ENCODE measurements at places on chromosomes 1 and 21.

GRCh38 chr1:166895766-166896165 is 19.7 kb upstream of the TADA1 start:
- no peak for DNase-seq

DNA sequence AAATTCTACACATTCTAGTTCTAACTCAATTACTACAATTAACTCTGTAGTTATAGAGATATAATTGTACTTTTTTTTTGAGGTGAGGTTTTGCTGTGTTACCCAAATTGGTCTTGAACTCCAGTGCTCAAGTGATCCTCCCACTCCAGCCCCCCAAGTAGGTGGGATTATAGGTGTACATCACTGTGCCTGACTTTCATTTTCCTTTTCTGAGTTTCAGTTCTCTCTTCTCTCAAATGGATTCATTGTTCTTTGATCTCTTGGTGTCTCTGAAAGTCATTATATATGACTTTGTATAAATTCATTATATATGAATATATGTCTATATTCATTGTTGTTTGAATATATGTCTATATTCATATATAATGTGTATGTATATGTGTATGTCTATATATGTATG is 74.0 kb upstream of the GALNT2 start:
- no peak for DNase-seq

DNA sequence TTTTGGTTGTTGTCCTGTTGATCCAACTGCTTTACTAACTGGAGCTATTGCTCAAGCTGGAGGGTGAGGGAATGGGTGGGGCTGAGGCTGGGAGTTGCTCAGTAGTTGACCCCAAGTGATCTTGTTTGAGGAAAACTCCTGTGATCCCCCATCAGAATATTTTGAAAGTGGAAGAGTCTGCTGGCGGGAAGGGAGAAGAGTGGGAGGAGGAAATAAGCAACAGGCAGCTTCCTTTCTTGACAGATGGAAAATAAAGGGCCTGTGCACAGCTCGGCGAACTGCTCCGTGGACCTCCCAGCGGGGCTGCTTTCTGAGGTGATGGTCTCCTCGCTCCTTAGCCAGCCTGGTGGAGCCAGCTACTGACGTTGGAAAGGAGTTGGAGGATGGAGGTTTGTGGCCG is 199.1 kb upstream of the LMO4 start:
- DNase-seq: no peak

GRCh38 chr1:243849421-243850201 is 432 bp downstream of the AKT3 start:
- DNase-seq: peak; percentile 70

GRCh38 chr1:184890539-184890973 is 83.8 kb downstream of the NIBAN1 start:
- no peak for DNase-seq

DNA sequence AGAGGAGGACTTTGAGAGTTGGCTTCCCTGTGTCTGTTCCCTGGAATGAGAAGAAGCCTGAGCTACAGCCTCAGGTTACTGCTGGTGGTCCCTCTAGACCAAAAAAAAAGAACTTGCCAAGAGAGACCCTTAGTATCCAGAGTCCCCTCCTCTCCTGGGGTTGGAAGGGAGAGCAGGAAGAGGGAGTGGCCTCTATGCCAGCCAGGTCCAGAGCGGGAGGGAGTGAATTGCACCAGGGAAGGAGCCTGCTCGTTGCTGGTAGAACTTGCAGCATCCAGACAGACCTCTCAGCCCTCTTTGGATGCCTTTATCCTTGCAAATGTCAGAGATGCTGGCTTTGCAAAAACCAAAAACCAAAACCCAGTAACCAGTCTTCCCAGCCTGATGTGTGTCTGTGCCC is 491.3 kb upstream of the VAMP3 start:
- no peak for DNase-seq

GRCh38 chr1:54266908-54267307 is 66.9 kb downstream of the MRPL37 start:
- DNase-seq: no peak

- DNase-seq: no peak
These were observed 145.1 kb upstream of the EDN2 start for GRCh38 chr1:41629571-41629970.

DNA sequence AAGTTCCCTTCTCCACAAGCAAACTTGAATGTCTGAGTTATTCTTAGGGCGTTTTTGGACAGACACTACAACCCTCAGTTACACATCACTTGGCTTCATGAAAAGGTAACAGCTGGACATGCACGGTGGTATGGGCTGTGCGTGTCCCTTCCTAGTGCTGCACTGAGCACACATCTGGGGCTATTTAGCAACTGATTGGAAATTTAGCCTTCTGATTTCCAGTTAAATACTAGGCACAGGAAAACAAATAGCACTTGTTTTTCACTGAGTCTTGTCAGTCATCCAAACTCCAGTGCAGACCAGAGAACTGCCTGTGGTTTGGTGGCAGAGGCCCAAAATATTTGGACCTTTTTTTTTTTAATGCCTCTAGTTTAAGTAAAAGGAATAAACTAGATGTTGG is 134.7 kb downstream of the TGFBR3 start:
- no peak for DNase-seq

DNA sequence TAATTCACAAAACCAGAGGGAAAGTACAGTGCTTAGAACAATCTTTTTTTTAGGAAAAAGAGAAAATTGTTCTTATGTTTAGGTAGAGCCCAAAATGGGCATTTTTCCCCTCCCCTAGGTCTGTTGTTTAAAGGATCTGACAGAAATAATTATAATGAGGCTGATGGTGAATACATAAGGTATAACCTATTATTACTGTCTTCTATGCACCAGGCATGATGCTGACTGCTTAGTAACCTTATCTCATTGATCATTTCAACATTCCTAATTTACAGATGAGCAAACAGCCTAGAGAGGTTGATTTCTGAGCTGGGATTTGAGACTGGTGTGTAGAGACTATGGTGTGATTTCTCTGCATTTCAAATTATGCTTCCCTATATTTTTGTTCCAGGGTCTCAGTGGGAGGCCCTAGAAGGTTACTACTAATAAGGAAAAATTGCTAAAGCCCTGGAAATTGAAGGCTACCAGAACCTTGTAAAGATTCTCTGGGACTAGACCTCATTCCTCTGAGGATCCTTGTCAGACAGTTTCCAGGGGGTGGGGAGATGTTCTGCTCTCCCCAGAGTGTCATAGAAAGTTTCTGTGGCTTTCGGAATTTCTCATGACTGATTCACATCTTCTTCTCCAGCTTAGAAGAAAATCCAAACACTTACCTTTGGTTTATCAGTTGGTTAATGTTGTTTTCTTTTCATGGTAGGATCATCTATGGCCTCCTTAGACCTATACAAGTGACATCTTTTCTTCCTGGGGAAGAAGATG is 44.9 kb downstream of the ROR1 start:
- no peak for DNase-seq

DNA sequence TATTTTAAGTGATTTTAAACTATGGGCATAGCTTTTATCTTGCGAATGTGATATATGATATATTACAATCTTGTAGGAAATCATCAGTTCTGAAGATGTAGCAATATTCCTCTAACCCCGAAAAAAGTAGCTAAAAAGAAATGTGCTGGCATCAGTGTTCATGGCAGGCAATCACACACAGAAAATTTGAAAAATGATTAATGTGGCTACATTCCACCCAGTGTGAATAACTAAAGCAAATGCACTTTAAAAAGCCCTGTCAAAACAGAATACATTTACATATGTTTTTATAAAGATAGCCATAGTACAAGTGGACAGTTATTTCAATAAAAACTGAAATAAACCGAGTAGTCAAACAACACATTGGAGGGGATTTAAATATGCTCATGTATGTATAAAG is 260.2 kb downstream of the HHAT start:
- DNase-seq: no peak

GRCh38 chr1:15156807-15157380 is 3.3 kb downstream of the TMEM51 start:
- no peak for DNase-seq

DNA sequence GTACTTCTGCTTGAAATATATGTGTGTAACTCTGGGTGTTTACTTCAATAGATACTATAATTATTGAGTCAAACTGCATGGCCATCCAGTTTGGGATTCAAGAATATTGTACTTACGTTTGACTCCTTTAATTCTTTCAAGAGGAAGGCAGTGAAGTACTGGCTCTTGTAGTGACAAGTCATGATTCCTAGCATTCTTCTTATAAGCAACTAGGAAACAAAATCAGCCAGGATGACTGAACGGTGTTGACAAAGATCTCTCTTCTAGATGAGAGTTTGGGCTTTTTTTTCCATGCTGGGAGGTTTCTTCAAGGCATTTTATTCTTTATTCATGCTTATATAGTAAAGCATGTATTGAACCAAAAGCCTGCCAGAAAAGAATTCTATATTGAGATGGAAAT is 58.3 kb downstream of the CLEC20A start:
- DNase-seq: no peak

DNA sequence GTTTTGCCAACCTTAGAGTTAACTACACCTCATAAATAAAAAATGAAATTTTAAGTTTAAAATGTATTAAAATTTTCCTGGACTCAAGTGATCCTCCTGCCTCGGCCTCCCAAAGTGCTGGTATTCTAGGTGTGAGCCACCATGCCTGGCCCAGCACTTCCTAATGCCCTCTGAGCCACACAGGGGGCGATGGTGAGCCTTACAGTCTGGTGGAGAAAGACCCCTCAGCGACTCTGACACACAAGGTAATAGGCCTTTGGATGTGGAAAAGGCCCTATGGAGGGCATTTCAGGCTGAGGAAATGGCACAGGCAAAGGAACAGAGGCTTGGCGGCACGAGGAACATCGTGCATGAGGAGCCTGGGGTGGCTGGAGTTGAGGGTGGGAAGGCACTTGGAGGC is 6.7 kb downstream of the CITED4 start:
- peak; percentile 37 for DNase-seq

DNA sequence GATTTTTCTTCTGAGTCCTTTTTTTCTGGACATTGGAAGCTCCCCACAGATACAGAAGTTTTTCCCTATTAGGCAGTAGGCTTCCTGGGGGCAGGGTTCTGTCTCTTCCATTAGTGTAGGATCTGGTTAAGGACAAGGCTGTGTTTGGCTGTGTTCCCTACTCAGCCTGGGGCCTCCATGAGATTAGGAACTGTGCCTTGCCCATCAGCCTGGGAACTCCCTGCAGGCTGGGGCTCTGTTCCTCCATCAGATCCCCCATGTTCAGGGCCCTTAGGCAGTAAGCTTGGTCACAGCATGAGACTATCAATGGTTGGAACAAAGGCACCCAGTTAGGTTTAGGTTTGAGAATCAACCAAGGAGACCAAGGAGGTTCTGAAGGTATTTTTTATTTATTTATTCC is 22.7 kb downstream of the NAV1 start:
- no peak for DNase-seq

DNA sequence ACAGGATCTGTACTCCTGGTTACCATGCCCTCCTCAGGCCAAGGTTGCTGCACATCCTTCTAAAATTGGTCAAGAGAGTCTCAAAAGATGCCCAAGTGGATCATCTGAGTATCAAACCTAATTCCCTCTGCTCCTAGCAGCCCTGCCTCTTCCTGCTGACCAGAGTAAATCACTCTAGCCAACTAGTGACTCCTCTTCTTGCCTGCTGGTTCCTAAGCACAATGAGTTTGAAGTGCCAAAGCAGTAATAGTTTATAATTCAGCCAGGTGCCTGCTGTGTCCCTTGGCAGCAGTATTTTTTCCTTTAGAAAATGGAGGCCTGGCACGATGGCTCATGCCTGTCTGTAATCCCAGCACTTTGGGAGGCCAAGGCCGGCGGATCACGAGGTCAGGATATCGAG is 137.9 kb upstream of the CAMK1G start:
- no peak for DNase-seq

GRCh38 chr21:34498623-34499022 is 13.4 kb downstream of the KCNE1 start:
- no peak for DNase-seq

DNA sequence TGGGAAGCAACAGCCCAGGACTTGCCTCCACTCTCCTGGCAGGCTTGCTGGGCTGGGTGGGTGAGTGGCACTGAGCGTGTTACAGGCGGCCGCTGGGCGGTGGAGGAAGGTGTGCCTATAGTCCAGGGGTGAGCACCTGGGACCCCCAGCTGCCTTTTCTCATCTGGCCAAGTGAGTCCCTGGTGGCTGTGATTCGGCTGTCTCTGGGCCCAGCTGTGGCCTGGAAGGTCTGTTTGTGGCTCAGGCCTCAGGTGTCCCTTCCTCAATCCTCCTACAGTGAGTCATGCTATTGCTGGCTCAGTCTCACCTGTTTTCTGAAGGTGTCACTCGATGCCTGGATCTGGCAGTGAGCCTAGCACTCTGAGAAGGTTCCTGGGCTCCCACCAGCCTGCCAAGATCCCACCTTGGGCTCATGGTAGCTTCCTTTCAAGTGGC is 564.2 kb downstream of the PTPRU start:
- no peak for DNase-seq

- no peak for DNase-seq
These were observed 21.4 kb downstream of the PRRC2C start for GRCh38 chr1:171506525-171507304.

DNA sequence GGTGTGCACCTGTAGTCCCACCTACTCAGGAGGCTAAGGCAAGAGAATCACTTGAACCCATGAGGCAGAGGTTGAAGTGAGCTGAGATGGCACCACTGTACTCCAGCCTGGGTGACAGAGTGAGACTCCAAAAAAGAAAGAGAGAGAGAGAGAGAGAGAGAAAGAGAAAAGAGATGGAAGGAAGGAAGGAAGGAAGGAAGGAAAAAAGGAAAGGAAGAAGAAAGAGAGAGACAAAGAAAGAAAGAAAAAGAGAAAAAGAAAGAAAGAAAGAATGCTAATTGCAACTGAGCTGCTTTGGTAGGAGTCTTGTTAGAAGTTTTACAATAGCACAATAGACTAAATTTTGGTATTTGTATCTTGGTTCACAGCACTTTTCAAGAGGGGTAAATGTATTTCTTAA is 25.7 kb downstream of the TESK2 start:
- no peak for DNase-seq

- no peak for DNase-seq
These were observed 33.9 kb downstream of the LRRC52 start for GRCh38 chr1:165577707-165578106.

- DNase-seq: no peak
These were observed 79.9 kb downstream of the CD247 start for GRCh38 chr1:167438171-167439138.

DNA sequence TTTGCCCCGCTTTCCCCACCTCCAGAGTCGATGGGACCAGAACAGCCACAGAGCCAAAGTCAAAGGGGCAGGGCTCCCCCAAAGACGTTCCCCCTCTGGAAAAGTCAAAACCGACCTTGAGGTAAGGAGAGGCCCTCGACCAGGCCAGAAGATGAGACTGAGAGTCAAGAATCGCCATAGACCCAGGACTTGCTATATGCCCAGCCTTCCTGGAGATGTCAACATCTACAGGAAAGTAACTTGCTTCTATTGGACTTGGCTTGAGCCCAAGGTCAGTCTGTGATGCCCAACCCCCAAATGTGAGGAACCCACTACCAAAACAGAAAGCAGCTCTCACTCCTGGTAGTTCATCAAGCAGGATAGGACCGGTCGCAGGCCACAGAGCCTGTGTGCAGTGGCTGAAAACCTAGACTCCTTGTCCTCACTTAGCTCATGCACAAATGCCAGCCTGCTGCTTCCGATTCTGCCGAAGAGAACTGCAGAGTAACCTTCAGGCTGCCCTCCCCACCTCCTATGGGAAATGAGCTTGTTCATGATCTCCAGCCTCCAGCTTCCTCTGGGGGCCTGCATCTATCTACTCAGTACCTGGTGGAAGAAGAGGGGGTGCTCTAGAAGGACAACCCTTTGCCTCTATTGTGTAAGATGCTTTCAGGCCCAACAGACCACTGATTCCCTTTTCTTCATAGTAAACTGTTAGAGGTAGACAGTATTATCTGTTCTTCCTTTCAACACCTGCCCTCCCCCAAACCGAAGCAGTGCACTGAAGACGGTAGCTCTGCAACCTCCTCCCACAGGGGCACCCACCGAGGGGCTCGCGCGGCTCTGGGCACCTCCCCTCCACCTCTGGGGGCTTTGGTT is 1.4 kb downstream of the ACOT7 start:
- peak; percentile 17 for DNase-seq
